HCEC 1CT (cell line): ENCODE measurements at places on chromosomes 1 and 21.

DNA sequence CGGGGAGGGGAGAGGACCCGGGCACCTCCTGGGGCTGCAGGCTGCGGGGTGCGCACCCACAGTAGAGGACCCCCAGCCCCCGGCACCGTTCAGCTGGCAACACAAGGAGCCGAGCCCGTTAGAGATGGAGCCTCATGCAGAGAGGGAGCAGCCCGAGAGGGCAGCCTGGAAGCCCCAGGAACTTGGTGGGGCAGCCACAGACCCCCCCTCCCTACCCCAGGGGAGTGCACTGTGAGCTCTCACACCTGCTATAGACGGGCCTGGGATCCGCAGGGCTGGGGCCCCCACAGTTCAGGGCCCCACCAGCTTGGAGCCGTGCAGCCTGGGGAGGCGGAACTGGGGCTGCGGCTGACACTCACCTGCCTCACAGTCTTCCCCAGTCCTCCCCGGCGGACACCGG is 47.0 kb downstream of the ARHGEF16 start:
- DNase-seq = no peak

- DNase-seq = no peak
Observed at GRCh38 chr1:210727709-210728108, 399.0 kb downstream of the HHAT start.

GRCh38 chr1:87926131-87926830 is 597.6 kb downstream of the LMO4 start:
- no peak for DNase-seq

GRCh38 chr1:89616844-89617627 is 15.9 kb upstream of the LRRC8C start:
- no peak for DNase-seq

DNA sequence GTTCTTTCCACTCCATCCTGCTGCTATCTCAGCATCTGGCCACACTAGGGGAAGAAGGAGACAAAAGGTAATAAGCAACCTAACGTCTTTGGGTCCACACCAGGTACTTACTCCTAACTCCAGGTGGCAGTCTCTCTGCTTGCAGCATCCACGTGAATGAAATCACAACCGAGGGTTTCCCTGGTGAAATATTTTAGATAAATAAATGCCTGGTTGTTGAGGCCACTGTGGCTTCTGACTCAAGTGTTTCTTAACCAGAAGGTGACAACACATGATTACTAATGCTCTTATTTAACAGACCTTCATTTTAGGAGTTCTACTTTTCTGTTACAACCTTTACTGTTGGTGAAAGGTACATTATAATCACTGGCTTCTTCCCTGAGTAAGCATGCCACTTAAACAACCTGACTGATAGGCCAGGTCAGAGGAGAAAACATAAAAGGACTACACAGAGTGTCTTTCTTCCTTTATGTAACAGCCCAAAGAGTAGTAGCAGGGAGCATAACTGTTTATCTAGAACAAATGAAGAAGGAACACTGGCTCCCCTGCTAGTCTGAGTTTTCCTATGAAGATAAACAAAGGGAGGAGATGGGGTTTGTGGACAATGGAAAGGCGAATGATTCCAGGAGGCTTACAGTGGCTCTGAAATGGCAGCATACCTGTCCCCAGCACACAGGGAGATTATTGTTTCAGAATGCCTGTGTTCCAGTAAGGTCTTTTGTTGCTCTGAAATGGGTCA is 59.9 kb downstream of the SYT6 start:
- peak; percentile 67 for DNase-seq

GRCh38 chr1:151197863-151198253 is 494 bp upstream of the PIP5K1A start:
- DNase-seq = no peak

- DNase-seq = no peak
Observed at GRCh38 chr1:107328087-107328486, 187.2 kb downstream of the NTNG1 start.

GRCh38 chr1:208397286-208397685 is 153.1 kb upstream of the PLXNA2 start:
- no peak for DNase-seq

DNA sequence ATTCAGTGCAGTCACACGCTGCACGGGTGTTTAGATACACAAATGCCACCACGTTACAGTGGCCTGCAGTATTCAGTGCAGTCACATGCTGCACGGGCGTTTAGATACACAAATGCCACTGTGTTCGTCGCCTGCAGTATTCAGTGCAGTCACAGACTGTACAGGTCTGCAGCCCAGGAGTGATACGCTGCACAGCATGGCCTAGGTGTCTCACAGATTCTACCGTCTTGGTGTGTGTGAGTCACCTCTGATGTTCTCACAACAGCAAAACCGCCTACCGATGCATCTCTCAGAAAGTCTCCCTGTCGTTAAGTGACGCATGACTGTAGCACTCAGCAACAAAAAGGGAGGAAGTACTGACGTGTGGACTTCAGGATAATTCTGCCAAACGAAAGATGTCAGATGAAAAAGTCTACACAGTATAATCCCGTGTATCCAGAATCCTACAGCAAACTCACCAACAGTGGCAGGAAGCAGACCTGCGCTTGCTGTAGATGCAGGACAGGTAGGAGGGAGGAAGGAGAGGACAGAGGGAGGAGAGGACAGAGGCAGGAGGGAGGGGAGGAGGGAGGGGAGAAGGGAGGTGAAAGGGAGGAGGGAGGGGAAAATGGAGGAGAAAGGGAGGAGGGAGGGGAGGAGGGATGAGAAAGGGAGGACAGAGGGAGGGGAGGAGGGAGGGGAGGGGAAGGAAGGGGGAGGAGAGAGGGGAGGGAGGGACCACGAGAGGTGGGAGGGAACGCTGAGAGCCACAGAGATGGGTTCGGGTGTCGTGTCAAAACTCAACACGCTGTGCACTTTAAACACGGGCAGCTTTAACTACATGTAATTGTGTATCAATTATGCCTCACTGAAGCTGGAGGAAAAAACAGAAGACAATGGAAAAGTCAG is 36.3 kb upstream of the PCBP3 start:
- no peak for DNase-seq

GRCh38 chr1:227093309-227093708 is 153.2 kb downstream of the COQ8A start:
- no peak for DNase-seq

GRCh38 chr21:17610911-17611310 is 1.8 kb downstream of the BTG3 start:
- no peak for DNase-seq

- DNase-seq = no peak
Observed at GRCh38 chr1:200372885-200373181, 37.0 kb downstream of the ZNF281 start.

DNA sequence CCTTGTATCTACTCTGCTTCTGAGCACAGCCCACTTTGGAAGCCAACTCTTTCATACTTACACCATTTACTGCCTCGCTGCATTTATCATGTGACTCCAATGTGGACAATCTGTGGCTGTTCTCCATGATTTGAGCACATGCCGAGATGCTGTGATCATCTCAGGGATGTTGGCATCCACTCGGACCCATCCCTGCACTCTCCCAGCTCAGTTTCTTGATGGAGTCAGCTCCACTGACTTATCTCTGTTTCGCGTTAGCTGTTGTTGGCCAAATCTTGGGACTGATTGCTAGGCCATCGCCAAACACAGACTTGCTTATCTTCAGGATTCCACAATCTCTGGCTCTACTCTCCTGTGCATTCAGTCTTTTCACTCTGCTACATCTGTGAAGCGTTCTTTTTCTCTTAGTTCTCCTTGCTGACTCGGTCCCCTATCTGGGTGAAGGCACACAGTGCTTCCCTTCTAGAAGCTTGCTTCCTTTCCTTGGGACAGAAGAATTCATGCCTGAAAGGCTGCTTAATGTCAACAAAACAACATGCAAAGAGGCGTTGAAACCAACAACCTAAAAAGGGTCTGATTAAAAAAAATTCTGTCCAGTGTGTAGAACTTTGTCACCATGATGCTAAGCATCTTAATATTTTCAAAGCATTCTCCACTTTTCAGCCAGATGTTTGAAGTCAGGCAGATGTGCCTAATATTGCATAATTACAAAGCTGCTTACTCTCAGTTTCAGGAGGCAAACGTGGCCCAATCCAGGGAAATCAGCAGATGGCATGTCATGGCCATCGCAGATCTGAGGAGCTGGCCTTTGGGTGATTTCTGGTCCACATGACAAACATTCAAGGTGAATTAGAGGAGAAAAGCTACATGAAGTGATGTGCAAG is 120.7 kb downstream of the NGF start:
- no peak for DNase-seq

- no peak for DNase-seq
Observed at GRCh38 chr1:61498342-61498741, 226.6 kb downstream of the TM2D1 start.

DNA sequence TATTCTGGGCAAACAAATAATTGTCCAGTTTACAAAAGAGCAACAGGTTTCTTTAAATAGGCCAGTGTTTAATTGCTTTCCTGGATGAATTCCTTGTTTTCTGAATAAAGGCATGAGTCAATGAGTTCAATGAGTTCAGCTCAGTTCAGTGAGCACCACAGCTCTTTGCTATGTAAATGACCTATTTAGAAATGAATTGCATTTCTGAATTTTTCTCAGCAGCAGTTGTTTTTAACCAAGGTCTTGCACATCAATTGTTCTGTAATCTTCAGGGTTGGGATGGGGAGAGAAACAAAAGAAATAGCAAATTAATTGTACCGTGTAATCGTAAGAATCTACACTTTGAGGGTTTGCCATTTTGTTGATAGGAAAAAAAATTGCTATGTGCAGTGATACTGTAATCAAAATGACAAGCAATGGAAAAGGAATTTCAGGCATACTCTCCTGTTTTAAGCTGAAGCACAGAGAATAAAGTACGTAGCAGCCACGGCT is 45.7 kb downstream of the MIS18A start:
- DNase-seq = no peak

- no peak for DNase-seq
Observed at GRCh38 chr1:3541936-3542335, 69.4 kb downstream of the MEGF6 start.

DNA sequence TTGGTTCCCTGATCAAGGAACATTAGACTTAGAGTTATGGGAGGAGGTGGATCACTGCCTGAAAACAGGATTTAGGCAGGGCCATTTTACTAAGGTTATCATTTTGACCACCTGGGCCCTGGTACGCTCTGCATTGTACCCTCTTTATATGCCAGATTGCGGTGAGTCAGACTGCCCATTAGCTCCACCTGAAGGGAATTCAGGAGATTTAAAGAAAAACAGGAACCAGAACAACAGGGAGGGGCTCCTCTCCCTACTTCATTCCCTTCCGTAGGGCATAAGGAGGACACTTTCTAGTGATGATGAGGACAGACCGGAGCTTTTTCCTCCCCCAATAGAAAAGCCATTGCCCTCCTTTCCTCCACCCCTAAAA is 20.6 kb upstream of the ITLN1 start:
- DNase-seq = no peak

GRCh38 chr1:63428815-63429214 is 61.4 kb downstream of the ALG6 start:
- no peak for DNase-seq

- peak; percentile 90 for DNase-seq
Observed at GRCh38 chr1:169538998-169539871, 47.0 kb downstream of the F5 start.

- DNase-seq = no peak
Observed at GRCh38 chr1:30847358-30847972, 61.1 kb downstream of the SDC3 start.

DNA sequence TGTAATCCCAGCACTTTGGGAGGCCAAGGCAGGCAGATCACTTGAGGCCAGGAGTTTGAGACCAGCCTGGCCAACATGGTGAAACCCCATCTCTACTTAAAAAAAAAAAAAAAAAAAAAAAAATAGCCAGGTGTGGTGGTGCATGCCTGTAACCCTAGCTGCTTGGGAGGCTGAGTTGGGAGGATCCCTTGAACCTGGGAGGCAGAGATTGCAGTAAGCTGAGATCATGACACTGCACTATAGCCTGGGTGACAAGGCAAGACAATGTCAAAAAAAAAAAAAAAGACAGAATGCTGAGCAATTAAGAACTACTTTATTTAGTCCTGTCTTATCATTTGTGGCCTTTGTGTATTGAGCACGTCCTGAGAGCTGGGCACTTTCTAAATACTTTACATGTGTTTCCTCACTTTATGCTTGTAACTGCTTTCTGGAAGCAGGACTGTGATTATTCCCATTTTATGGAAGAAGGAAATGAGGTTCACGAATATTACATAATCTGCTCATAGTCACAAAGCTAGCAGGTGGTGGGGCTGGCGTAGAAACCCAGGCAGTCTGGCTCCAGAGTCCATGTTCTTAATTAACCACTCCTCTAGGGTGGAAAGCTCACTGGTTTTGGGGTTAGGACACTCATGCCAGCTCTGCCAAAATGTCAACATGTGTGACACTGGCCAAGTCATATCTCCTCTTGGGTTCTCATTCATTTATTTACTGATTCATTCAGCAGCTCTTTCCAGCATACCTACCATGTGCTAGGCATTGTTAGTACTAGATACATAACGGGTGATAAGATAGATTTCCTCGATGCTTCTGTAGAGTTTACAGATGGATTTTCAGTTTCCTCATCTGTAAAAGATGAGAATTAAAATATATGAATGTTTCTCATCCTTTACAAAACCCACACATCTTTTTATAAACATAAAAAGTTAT is 57.7 kb downstream of the DDR2 start:
- peak; percentile 54 for DNase-seq

DNA sequence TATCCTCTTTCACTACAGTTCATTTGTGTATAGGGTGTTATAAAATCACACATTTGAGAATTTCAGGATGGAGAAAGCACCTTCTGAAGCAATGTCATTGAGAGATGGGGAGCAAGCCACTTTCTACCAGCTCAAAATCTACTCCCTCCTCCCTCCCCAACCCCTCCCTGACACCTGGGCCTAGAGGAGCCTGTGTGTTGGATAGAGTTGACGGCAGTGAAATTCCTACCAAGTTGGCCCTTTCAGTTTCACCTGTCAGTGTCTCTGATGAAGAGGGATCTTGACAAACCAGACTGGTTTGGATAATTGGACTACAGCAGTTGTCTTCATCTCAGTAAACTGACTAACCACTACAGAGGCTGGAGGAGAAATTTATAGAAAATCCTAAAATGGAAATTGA is 125.0 kb upstream of the HOOK1 start:
- no peak for DNase-seq

GRCh38 chr1:25893116-25893515 is 13.1 kb downstream of the STMN1 start:
- no peak for DNase-seq

GRCh38 chr1:154943649-154944400 is 7.3 kb upstream of the PMVK start:
- peak; percentile 22 for DNase-seq

GRCh38 chr1:28577738-28578536 is 14.1 kb upstream of the RAB42 start:
- no peak for DNase-seq

DNA sequence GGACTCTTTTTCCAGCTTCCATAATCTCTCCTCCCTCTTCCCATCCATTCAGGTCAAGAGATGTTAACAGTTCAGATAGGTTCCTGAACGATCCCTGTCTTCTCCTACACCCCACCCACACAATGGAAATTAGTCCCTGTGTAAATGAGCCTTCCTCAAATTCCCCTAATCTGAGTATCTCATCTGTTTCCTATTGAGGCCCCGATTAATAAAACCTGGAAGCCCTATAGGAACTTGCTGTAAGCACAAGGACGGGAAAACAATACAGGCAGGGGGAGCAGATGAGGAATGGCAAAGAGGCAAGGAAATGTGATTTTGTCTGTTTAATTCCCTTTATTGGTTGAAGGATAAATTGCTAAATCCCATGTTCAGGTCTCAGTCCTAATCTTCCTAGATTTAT is 7.1 kb upstream of the GPX7 start:
- no peak for DNase-seq
